GM12878 (cell line): ENCODE measurements at places on chromosomes 4 and X.

- no peak for DNase-seq
Measured at GRCh38 chr4:62130637-62131036, 930.5 kb downstream of the ADGRL3 start.

DNA sequence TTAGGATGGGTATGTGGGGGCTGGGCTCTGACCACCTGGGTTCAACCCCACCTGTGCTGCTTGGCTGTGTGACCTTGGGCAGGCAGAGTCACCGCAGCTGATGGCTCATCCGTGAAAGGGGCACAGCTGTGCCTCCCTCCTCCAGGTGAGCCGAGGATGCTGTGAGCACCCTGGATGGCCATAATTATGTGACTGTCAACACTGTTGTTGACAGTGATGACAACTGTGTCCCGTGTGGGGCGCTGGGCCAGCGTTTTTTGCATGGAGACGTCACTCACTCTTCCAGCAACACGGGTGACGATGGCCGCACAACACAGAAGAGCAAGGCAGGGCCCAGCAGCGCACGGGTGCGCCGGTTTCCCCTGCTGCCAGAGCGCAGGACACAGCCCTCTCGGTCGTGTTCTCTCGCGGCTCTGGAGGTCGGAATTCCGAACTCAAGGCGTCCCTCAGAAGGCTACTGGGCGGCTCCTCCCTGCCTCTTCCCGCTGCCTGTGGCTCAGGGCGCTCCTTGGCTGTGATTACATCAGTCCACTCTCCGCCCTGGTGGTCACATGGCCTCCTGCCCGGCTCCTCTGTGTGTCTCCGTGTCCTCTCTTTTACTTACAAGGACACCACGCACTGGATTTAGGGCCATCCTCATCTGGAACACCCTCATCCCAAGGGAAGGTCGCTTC, 1.3 kb downstream of the SH3TC1 start:
- no peak for DNase-seq

DNA sequence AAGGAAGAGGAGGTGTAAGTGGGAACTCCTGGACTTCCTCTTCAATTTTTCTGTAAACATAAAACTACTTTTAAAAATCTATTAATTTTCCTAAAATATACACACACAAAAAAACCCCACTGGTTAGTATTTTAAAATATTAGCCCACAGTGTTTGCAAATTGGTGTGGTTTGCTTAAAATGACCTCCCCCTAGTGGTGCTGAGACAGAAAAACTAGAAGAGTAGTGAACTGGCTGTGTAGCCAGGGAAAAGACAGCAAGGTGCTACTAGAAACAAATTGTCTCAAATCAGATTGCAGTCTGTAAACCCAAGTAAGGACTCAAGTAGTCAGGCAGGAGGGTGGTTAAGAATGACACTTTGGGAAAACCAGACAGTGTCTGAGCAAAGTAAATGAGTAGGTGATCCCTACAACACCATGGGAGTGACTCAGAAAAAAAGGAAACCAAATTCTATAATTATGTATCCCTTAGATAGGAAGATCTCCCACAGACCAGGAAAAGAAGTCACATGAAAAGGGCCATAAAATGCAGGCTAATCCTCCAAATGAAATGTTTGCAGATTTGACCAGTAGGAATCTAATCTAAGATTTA, 26.0 kb downstream of the AMTN start:
- no peak for DNase-seq

GRCh38 chr4:128871948-128872347, 62.4 kb downstream of the JADE1 start:
- no peak for DNase-seq

DNA sequence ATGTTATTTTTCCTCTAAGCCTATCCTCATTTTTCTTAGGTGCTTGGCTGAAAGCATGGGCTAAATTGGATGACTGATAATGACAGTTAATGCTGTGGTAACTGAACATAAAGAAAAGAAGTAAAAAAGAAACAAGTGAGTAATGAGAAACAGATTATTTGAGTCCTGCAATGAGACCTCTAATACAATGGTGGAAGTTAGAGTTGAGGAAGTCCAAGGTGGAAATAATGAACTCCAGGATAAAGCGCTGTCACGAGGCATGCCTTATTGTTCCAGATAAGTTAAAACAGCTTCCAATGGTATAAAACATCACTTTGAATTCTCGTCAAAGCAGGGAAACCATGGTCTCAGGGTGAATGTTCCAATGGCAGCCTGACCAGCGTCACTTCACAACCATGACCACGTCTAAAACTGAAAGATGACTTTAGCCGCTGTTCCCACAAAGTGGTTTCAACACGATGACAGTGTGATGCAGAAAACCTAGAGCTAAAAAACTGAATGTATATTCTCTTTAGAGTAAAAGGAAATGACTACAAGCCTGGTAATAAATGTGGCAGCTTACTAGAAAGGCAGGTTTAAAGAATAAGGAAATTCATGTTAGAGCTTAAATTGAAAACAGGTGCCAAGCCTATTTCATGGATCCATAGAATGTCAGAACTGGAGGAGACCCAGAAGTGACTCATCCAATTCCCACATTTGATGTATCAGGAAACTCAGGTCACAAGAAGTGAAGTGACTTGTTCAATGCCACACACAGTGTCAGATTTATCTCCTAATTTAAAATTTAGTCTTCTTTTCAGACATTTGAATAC, 202.6 kb upstream of the GYPA start:
- DNase-seq, result no peak

- no peak for DNase-seq
Measured at GRCh38 chr4:76723373-76723772, 174.6 kb downstream of the SOWAHB start.

GRCh38 chrX:132393485-132393884, 95.4 kb downstream of the MBNL3 start:
- DNase-seq, result no peak

- no peak for DNase-seq
Measured at GRCh38 chr4:5142726-5143125, 91.4 kb downstream of the STK32B start.

DNA sequence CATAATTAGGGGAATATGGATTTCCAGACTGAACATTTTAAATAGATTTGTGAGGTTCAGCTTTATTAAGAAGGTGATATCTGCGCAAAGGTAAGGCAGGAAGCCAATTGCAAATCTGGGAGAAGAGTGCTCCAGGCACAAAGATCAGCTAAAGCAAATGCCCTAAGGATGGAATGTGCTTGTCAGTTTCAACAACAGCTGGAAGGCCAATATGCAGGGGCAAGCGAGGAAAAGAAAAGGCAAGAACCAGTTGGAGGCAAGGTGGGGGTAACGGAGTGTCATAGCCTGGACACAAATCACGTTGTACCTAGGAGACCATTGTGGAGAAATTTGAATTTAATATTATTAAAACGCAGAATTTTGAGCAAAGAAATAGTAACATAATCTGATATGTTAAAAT, 1710.3 kb upstream of the PCDH7 start:
- no peak for DNase-seq

GRCh38 chr4:55947254-55947882, 1.4 kb upstream of the CEP135 start:
- DNase-seq, result peak; percentile 73

DNA sequence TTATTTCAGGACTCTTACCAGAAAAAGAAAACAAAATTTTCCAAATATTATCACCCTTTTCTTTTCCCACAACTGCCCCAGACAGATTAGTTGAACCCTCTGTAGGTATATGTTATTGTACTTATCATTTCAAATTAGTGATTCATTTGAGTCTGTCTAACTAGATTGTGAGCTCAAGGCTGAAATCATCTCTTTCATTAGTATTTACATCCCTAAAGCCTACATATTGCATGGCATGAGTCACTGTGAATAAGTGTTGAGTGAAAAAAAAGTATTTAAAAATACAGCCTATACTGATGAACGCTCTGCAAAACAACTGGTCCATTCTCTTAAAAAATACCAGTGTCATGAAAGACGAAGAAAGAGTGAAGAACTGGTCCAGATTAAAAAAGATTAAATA, 3.9 kb downstream of the PAGE3 start:
- DNase-seq, result no peak

DNA sequence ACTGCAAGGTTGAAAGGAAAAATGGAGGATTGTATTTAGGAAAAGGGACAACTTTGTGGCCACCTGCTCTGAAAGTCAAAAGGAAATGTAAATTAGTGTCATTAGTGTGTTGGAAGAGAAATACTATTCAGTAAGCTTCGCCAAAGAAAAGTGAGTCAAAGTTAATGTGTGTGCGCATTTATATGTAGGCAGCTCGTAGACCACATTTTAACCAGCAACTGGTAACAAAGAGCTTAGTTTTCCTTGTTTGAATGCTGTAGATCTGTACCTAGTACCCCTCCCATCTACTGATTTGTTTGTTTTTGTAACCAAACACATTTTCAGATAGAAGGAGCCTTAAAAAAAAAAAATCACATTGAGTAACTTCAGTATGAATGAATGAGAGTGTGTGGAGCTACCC, 69.3 kb downstream of the GPAT3 start:
- DNase-seq, result no peak

DNA sequence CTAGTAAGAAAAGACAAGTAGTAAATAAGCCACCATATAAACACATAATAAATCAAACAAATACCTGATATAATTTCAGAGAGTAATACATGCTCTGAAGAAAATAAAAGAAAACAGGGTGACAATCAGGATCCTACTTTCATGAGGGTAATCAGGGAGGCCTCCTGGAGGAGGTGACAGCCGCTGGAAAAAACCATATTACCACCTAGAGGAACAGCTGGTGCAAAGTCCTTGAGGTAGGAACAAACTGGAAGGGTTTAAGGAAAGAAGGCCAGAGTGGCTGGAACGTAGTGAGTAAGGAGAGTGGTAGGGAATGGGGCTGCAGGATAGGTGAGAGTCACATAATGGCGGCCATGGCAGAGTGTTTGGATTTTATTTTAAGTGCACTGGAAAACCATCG, 19.1 kb upstream of the PLAC1 start:
- DNase-seq, result no peak

- DNase-seq, result no peak
Measured at GRCh38 chr4:76806346-76806745, 91.6 kb downstream of the SOWAHB start.

GRCh38 chrX:124641737-124642491, 295.6 kb downstream of the SH2D1A start:
- DNase-seq, result no peak

DNA sequence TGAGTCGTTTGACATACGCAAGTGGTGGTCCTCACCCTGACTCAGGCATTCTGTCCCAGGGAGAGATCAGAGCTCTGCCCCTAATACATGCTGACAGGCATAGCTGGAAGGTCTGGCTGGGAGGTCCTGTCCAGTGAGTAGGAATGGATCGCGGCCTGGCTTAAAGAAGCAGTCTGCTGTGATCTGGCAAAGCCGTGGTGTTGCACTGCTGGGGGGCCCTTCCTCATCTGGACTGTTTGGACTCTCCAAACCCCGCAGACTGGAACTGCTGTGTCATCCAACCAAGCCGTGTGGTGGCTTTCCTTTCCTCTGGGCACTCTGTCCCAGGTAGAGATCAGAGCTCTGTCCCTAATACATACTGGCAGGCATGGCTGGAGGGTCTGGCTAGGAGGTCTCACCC, 64.3 kb upstream of the MAGEB16 start:
- DNase-seq, result no peak

- no peak for DNase-seq
Measured at GRCh38 chr4:17688011-17688441, 73.6 kb downstream of the MED28 start.

GRCh38 chr4:124940387-124940786, 227.9 kb upstream of the ANKRD50 start:
- no peak for DNase-seq

GRCh38 chrX:107880054-107880610, 54.5 kb downstream of the MID2 start:
- no peak for DNase-seq

DNA sequence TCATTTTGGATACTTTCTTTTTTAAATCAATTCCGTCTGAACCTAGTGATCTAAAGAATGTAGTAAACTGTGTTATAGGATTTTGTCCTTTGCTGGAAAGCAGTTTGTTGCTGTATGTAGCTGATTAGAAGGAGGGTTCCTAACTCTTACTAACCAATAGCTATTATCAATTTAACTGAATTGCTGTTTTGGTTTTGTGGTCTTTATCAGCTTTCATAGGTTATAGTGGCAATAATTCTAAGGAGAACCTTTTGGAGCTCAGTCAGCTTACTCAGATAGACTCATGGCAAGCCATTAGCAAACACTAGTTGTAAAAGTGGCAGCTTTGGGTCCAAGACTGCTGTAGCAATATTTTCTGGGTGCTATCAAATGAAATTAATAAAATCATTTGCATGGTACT, 29.6 kb downstream of the SH3BGRL start:
- DNase-seq, result no peak

GRCh38 chrX:114075073-114075673, 508.7 kb upstream of the HTR2C start:
- no peak for DNase-seq

DNA sequence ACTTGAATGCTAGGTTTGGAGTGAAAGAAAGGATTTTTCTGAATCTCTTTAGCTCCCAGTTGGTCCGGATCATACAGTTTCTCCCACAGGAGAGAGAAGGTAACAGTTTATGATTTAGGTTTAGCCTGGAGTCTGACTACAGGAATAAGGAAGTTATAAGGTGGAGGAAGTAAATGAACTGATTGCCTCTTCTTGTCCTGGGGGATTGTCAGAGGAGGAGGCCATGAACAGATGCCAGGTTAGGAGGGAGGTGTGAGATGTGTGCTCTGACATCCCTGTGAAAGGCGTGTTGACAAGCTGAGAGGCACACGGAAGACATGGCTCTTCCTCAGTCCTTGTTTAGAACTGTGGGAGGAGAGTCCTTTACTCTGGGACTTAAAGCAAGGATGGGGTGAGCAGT, 64.4 kb downstream of the CHRNA9 start:
- DNase-seq, result no peak

DNA sequence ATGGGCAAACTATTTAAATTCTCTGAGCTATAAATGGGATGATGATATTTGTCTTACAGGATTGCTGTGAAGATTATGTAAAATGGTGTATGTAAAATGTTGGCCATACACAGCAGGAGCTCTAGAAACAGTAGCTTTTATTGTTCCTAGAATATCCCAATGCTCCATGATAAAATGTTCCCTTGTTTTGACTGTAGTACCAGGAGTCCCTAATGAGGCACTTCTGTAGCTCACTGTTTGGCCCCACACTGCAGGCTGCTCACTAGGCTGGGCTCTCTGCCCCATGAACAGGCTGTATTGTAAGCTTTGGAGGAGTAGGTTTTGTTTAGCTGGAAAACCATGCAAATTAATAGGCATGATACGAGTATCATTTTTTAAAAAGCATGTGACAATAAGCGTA, 3.3 kb upstream of the FGA start:
- no peak for DNase-seq

DNA sequence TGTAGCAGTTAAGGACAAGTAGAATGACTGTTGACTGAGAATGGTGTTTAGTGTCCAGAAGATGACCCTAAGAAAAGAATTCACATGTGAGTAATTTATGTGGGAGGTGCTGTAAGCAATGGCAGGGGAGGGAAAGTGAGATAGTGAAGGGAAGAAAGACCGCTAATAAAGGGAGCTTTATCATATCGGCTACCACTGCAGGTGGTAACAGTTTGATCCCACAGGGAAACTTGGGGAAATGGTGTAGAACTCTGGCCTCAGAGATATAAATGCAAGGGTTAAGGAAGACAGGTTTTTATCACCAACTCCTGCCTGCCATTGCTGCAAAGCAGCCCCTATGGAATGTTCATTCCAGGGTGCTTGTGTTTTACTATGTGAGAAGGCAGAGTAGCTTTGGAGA, 489.6 kb downstream of the STPG2 start:
- DNase-seq, result no peak

- DNase-seq, result no peak
Measured at GRCh38 chr4:111562826-111563225, 582.4 kb upstream of the FAM241A start.
